ENCODE measurements at places on chromosomes 11 and 22. TPM values are rescaled to one million over a fixed set of nuclear protein-coding genes. Genes with fewer than 3 reads are reported as not detected.

DNA sequence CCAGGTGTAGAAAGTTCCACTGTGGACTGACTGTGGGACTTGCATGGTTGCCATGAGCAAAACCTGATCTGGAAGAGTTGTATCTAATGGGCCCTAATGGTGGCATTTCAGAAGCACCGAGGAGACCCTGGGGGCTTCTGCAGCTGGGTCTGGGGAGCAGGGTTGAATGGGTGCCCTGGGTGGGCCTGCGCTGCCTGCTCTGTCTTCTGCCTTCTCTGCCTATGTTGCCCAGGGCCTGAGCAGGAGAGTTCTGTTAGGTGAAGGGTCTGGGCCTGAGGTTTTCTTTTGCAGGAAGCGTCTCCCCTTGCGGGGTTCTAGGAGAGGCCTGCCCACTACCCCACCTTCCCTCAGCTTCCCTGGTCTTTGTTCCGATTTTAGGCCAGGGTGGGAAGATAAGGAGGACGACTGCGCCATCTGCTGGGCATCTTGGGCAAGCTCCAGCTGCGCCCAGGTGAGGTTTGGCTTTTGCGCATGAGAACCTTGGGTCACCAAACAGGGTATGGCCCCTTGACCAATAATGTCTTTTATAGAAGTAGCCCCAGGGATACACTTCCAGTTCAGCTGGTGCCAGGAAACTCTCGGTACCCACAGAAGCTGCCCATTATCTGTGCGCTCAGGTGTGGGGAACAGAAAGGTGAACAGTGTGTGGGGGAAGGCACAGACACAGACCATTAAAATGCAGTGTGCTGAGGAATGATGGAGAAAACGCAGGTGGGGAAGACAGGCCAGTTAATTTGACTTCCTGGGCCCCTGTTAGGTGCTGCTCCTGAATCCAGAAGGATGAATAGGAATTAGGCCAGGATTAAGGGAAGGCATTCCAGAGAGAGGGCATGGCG is 23.2 kb downstream of the COMMD9 start:
- DNase-seq = no peak
- no peaks in the 10 kb centered on the region for H3K4me1 ChIP-seq
- no peak overlapping the region for H3K27ac ChIP-seq
- no peak overlapping the region for H3K4me3 ChIP-seq
- peaks cover 18% of the 10 kb centered on the region for H3K27me3 ChIP-seq

The CHRNA10 gene
- 1.2 TPM for total RNA-seq

- H3K4me3 ChIP-seq = no peak overlapping the region
- H3K27ac ChIP-seq = no peak overlapping the region
- peaks cover 69% of the 10 kb centered on the region for H3K4me1 ChIP-seq
- no peak for DNase-seq
Measured at GRCh38 chr11:27391331-27392015, 28.5 kb upstream of the CCDC34 start.

DNA sequence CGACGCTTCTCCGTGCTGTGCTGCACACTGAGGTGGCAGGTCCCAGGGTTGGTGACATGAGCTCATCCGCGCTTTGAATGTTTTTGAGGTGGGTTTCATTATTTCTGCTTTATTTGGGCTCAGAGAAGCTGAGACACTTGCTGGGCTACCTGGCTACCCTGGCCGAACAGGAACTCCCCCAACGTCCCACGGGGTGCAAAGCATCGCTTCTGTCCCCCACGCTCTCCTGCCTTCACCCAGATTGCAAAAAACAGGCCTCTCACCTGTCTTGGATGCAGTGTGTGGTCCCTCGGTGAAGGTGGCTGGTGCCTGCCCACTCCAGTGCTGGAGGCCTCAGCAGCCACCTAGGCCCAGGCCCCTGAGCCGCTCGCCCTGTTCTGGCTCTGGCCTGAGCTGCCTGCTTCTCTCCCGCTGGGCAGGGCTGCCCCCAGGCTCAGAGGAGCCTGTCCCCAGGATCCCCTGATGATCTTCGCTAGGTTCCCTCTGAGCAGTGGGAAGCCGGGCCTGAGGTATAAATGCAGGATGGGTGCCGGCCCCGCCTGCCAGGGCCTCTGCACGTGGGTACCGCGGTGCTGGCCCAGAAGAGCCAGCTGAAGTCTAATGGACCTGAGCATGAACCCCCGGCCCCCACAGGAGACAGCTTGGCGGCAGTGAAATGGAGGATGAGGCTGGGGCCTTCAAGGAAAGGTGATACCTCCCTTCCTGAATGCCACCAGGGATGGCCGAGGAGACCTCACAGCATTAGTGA is 15.8 kb upstream of the MRGPRD start:
- no peaks in the 10 kb centered on the region for H3K36me3 ChIP-seq
- DNase-seq = peak; percentile 74
- H3K4me1 ChIP-seq = peaks cover 36% of the 10 kb centered on the region
- no peak overlapping the region for H3K27ac ChIP-seq
- H3K27me3 ChIP-seq = peaks cover 20% of the 10 kb centered on the region
- H3K4me3 ChIP-seq = no peak overlapping the region

DNA sequence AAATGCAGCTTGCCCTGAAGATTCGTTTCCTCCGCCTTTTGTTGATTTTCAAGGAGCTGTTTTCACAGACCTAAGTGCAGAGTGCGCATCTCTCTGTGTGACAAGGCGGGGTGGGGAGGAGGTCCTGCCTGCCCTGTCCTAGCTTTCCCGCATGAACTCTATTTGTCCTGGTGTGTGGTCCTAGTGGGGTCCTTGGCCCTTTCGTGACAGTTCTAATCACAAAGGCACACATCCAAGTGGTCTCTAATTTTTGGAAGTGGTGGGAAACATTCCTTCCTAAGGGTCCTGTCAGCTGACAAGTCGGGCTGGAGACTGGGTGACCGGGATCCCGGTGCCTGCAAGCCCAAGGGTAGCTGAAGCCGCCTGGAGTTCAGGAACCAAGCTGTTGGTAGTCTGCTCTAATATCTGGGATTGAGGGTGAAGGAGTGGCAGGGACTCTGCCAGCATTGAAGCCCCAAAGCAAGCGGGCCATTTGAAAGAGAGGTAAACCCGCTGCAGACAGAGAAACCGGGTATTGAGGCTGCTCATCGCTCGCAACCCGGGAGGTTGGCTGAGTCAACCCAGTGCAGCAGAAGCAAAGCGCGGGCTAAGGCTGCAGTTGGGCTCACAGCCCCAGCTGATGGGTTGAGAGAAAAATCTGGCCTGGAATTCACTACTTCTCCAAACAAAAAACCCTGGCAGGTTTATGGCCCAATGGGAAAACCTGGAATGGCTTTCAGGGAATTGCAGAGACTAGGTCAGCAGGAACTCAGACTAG is 28.1 kb upstream of the FBXO3 start:
- peaks cover 3% of the 10 kb centered on the region for H3K36me3 ChIP-seq
- H3K27ac ChIP-seq = no peak overlapping the region
- peaks cover 60% of the 10 kb centered on the region for H3K27me3 ChIP-seq
- DNase-seq = no peak
- H3K4me3 ChIP-seq = peak overlapping the region; percentile 67

GRCh38 chr11:15446315-15446714 is 331.6 kb downstream of the INSC start:
- H3K36me3 ChIP-seq = no peaks in the 10 kb centered on the region
- H3K4me1 ChIP-seq = no peaks in the 10 kb centered on the region
- no peak for DNase-seq

The TREH gene
- not detected for total RNA-seq

- H3K36me3 ChIP-seq = no peaks in the 10 kb centered on the region
- H3K27me3 ChIP-seq = peaks cover 30% of the 10 kb centered on the region
- H3K4me1 ChIP-seq = peaks cover 37% of the 10 kb centered on the region
- no peak overlapping the region for H3K27ac ChIP-seq
- no peak overlapping the region for H3K4me3 ChIP-seq
Measured at GRCh38 chr22:43298062-43298801, 44.9 kb downstream of the SCUBE1 start.

- no peak overlapping the region for H3K27ac ChIP-seq
- no peak overlapping the region for H3K4me3 ChIP-seq
Measured at GRCh38 chr22:20953668-20954500, 13.2 kb upstream of the AIFM3 start.

DNA sequence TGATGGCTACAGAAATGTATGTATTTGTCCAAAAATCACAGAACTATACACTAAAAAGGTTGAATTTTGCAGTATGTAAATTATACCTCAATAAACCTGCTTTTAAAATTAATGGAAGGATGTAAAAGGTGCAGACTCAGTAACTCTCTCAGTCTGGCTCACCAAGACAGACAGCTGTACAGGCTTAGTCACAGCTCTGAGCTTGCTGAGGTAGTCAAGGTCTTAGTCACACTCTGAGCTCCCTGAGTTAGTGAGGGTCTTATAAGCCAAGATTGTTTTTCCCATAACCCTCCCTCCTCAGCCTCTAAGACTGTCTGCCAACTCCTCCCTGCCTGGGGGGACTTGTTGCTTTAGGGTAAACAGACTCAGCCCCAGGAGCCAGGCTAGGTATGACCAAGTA is 59.3 kb upstream of the IZUMO1R start:
- H3K36me3 ChIP-seq = no peaks in the 10 kb centered on the region
- H3K27ac ChIP-seq = no peak overlapping the region
- DNase-seq = no peak
- no peaks in the 10 kb centered on the region for H3K27me3 ChIP-seq

DNA sequence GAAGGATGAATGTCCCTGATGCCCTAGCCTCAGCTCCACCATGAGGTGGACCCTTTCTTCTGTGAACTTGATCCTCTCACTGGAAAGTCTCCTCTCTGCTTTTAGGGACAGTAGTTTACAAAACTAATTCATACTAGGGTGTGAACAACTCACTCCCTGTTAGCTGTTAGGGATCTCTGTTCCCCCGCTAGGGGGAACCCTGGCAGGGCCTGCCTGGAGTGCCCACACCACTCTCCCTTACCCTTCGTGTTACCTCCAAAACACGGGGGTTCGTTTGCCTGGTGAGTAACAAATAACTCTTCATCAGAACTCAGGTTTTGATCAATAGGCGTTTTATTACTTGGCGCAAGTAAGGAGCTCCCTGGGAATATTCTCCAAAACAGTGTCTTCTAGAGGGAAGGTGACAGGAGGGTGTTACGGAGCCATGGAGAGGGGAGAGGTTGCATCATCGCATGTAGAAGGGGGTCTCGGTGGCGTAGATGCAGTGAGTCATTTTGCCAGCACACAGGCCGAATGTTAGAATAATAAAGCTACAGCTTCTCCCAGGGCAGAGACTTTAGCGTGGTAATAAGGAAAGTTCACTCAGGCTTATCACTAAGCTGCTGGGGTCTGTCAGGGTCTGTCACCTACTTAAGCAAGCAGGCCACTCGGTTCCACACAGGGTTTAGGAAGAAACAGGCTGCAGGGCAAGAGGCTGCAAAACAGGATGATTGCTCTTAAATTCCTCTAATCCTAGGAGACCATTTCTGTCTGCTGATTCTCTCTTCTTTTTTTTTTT is 45.8 kb downstream of the C11orf96 start:
- no peaks in the 10 kb centered on the region for H3K36me3 ChIP-seq
- no peak overlapping the region for H3K4me3 ChIP-seq
- H3K27me3 ChIP-seq = peaks cover 8% of the 10 kb centered on the region
- peak overlapping the region; percentile 90 for H3K27ac ChIP-seq
- peaks cover 54% of the 10 kb centered on the region for H3K4me1 ChIP-seq

DNA sequence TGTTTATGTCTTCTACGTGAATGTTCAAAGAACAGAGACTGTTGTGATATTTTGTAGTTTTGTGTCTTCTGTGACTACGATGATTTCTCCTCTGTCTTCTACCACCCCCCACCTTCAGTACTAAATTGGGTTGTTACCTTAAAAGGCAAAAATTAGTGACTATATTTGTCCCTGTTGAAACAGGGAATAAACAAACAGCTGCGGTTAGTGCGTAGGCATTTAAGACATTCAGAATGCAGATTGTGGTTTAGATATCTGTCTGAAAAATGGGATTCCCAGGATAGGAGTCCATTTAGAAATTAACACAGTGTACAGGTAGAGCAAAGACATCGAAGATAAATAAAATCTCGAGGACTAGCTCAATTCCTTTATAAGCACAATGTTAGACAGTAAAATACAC is 15.6 kb upstream of the ARHGAP42 start:
- H3K4me3 ChIP-seq = no peak overlapping the region
- no peak overlapping the region for H3K27ac ChIP-seq
- no peaks in the 10 kb centered on the region for H3K36me3 ChIP-seq
- DNase-seq = no peak

- no peak overlapping the region for H3K4me3 ChIP-seq
- peaks cover 4% of the 10 kb centered on the region for H3K36me3 ChIP-seq
- peak overlapping the region; percentile 37 for H3K27ac ChIP-seq
- H3K4me1 ChIP-seq = peaks cover 16% of the 10 kb centered on the region
- peaks cover 42% of the 10 kb centered on the region for H3K27me3 ChIP-seq
Measured at GRCh38 chr11:68658661-68659060, 25.7 kb upstream of the GAL start.

DNA sequence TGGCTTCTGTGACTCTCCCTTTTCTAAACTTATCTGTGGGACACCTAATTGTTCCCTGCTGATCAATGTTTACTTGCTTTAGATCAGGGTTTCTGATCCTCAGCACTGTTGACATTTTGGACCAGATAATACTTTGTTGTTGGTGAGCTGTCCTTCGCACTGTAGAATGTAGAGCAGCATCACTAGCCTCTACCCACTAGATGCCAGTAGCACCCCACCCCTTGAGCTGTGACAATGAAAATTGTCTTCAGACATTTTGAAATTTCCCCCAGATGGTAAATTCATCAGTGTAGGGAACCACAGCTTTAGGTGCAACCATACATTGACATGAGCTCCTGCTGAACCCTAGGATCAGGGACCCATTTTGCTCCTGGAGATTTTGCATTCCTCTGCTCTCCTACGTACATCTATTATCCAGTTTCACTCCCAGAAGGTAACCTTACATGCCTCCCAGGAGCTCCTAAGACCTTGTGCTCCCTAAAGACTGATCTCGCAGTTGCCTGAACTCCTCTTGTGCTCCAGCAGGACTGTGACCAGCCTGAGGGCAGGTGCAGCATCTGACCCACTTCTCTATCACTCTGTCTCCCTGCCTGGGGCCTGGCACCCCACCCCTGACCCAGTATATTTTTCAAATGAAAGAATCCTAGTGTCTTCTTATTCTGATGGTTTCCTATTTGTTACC is 107.8 kb downstream of the FAR1 start:
- H3K36me3 ChIP-seq = no peaks in the 10 kb centered on the region
- no peak for DNase-seq
- H3K4me1 ChIP-seq = no peaks in the 10 kb centered on the region

GRCh38 chr22:32996702-32997101 is 61.5 kb downstream of the SYN3 start:
- H3K27me3 ChIP-seq = peaks cover 30% of the 10 kb centered on the region
- no peaks in the 10 kb centered on the region for H3K36me3 ChIP-seq
- DNase-seq = no peak
- no peak overlapping the region for H3K4me3 ChIP-seq
- peaks cover 4% of the 10 kb centered on the region for H3K4me1 ChIP-seq
- H3K27ac ChIP-seq = no peak overlapping the region

Data from chondrocyte (in vitro differentiated cells).